ENCODE measurements at places on chromosomes 11 and 22.
A peak's percentile ranks its signal among the peaks of the same experiment; 100 is the strongest.

DNA sequence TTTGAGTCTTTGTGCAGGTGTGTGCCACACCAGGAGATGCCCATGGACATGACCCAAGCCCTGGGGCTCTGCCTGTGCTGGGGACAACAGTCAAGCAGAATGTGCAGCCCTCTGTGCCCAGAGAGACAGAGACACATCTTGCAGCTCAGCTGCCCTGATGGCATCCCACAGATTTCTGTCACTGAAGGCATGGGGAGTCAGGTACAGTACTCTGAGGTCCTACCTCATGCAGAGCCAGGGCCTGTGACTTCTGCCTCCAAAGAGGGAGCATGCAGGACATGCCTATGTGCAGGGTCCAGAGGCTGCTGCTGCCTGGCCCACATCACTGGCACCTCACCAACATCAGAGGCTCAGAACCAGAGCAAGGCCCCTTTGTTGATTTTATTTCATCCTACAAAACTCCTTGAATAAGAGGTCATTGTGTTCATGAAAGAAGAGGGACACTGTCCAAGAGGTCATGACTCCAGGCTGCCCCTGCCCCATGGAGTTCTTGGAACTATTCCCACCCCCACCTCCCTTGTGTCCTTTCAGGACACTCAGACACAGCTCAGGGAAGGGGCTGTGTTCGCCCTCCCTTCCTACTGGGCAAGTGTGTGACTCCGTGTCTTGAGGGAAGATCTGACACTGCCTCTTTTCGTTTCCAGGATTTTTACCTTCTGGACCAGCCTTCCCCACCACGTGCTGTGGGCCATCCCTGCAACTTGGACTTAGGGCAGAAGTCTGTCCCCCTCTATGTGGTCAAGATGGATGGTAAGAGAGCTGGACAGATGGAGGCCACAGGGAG is 62.3 kb downstream of the BTG4 start:
- no peak for DNase-seq

DNA sequence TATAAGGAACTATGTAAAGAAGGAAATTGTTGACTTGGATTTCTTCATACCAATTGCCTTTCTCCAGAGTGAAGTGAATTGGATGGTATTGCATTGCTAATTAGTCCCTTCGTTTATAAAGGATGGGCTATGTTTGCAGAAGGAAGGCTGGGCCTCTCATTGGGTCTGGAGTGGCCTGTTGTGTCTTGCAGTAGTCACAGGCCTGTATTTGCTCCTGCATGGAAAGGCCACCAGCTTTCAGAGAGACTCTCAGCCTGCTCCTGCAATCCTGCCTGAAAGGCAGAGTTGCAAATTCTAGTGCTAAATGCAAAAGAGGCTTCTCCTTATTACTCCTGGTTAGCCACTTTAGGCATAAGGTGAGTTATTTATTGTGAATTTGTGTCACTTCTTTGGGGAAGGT is 103.8 kb downstream of the EXT2 start:
- no peak for DNase-seq

DNA sequence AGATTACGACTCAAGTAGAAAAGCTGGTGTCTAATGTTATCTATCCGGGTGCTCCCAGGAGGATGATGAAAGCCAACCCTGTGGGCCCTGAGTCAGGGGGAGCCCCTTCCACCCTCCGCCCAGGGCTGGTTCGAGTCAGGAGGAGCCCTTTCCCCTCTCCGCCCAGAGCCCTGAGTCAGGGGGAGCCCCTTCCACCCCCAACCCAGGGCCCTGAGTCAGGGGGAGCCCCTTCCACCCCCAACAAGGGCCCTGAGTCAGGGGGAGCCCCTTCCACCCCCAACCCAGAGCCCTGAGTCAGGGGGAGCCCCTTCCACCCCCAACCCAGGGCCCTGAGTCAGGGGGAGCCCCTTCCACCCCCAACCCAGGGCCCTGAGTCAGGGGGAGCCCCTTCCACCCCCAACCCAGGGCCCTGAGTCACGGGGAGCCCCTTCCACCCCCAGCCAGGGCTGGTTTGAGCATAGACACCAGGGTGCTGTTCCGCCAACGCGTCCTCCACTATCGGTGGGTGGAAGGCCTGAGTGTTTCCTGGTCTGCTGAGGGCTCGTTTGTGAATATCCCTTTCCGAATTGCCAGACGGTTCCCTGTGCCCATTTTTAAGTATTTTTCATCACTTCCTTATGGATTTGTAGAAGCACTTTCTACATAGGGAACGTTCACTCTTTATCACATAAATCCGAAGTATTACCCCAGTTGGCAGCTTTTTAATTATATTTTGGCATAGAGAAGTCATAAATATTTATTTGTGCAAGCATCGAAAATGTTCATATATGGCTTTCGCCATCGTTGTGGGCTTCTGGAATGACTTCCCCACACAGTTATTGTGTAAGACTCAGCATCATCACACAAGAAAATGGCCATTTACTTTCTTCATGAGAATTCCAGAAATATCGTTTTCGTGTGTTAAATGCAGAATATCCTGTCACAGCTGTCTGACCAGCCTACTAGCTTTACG is 380.6 kb downstream of the BRD1 start:
- DNase-seq = peak; percentile 27

GRCh38 chr22:39229688-39230260 is 15.0 kb downstream of the PDGFB start:
- no peak for DNase-seq

DNA sequence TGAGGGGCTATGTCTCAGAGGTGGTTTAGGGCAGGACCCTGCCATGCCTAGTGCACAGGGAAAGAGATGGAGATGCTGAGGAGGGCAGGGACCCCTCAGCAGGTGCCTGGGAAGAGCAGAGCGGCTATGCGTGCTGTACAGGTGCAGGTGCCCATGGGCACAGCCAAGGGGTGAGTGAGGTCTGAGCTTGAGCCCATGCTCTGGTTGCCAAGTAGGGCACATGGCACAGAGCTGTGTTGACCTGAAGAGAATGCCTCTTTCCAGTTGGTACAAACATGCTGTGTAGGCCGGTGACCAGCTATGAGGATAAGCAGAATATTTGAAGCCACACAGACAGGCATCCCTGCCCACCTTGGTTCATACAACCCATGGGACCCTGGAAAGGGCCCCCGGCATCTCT is 65.8 kb upstream of the NECTIN1 start:
- no peak for DNase-seq

Measured in stimulated activated CD4-positive, alpha-beta T cell treated with anti-CD3 and anti-CD28 coated beads, Interleukin-2, amount 100 ng/mL, for 24 hours (primary cell).